OCI-M1 (cell line): ENCODE measurements at places on chromosomes 16 and 17.

DNA sequence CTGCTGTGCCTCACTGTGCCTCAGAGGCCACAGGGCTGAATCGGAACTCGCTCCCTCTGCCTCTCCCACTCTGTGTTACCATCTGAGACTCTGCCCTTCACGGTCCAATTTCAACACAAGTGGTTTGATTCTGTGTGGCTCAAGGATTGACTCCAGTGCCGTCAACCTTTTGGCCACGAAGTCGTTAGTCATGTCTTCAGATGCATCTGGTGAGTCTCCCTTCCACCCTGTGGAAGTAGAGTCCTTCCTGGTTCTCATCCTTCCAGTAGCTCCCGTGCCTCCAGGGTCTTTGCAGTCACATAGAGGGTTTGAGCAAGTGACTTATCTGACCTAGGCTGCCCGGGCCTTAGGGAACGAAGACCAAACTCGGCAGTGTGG, 51.2 kb downstream of the PGS1 start:
- DNase-seq: no peak

GRCh38 chr17:7237761-7238419, 1.4 kb downstream of the PHF23 start:
- peak; percentile 89 for DNase-seq

GRCh38 chr17:74839990-74840852, 19.5 kb downstream of the GRIN2C start:
- DNase-seq: no peak

DNA sequence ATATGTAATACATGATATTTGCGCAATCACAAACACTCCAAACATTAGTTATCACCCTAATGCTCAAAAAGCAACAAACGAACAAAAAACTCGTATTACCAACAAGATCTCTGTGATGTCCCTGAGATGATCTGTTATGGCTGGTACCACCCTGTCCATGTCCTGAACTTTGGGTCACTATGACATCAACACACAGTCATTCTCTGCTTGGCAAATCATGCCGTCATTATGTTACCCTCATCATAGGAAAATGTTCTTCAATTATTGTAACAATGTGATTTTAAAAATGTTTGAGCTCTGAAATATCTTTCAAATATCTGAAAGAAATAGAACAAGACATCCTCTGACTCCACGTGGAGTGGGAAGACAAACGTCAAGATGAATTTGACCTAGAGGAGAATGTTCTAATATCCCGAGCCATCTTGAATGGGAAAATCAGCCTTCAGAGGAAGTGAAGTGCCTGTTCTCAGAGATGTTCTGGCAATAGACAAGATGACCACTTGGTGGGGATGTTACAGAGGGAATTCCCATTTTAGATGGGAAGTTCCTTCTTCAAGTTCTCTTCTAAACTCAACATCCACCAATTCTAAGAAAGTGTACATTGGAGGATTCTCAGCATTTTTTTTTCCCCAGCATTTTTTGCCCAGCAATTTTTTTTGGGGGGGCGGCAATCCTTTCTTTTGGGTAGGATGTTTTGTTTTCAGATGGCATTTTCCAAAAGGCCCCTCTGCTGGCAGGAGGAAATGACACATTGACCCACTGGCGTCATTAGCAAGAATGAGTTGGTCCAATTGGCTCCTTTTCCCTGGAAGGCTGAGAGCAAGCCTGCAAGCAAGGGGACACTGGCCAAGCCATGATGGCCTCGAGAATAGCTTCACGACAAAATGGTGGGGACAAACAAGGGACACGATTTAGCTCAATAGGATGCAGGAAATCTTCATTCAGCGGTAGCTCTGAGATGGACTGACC, 3.7 kb upstream of the HSD17B2 start:
- peak; percentile 65 for DNase-seq

DNA sequence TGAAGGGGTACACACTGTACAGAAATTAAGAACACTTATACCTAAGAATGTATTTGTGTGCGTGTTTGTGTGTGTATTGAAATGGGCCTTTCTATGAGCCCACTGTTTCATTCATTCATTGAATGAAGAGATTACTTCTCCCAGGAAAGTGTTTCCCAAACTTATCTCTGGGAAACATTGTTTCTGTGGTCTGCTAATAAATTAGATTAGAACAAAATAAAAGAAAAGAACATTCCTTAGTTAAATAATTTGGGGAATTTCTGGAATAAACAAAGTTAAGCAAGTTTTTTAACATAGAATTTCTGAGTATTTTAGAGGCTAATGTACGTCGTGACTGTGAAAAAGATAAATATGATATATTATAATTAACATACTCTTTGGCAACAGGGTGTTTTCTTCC, 402.4 kb upstream of the CDH11 start:
- no peak for DNase-seq

GRCh38 chr17:13030459-13031300, 12.9 kb upstream of the ELAC2 start:
- peak; percentile 61 for DNase-seq
